ENCODE measurements at places on chromosomes 11 and 22. TPM values are rescaled to one million over a fixed set of nuclear protein-coding genes. Genes with fewer than 3 reads are reported as not detected.

GRCh38 chr11:56887940-56888339, 100.8 kb upstream of the OR5AK2 start:
- no peak overlapping the region for H3K27ac ChIP-seq
- peaks cover 24% of the 10 kb centered on the region for H3K4me1 ChIP-seq
- no peaks in the 10 kb centered on the region for H3K36me3 ChIP-seq
- no peaks in the 10 kb centered on the region for H3K27me3 ChIP-seq
- DNase-seq, result no peak
- H3K4me3 ChIP-seq, result no peak overlapping the region

DNA sequence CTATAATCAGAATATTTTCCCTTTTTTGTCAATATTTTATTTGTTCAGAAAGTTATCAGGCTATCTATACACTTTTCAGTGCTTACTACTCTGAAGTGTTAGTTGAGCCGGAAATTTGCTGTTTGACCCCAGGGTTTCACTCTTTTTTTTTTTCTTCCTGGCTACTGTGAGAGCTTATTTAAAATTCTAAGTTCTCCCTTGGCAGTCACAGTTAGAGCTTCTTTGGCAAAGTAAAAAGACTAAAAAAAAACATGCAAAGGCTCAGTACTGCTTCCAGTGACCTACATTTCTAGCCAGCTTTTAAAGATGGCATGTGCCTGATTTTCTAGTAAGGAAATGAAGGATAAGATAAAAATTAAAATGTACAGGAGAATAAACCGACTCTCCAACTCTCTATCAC, 48.4 kb downstream of the ELP4 start:
- H3K36me3 ChIP-seq, result no peaks in the 10 kb centered on the region
- H3K27ac ChIP-seq, result no peak overlapping the region
- peaks cover 7% of the 10 kb centered on the region for H3K4me1 ChIP-seq
- no peaks in the 10 kb centered on the region for H3K27me3 ChIP-seq
- H3K4me3 ChIP-seq, result no peak overlapping the region

DNA sequence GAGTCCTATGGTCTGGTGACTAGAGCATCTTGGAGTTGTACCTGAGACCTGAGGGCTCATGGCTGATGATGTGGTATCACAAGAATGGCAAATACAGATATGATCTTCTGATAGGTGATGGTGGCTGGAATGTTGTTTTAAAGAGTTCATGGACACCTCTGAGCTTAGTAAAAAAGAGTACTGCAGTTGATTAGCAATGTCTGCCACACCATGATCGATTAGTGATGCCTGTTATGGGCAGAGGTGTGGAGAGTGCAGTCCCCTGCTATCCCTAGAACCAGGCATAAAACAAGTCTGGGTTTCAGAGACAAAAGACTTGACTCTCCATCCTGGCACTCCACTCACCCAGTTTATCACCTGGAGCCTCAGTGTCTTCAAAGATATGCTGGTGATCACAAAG, 1.4 kb upstream of the BATF2 start:
- H3K36me3 ChIP-seq, result no peaks in the 10 kb centered on the region
- H3K4me3 ChIP-seq, result no peak overlapping the region
- H3K27ac ChIP-seq, result peak overlapping the region; percentile 76
- no peak for DNase-seq
- H3K4me1 ChIP-seq, result peaks cover 50% of the 10 kb centered on the region

DNA sequence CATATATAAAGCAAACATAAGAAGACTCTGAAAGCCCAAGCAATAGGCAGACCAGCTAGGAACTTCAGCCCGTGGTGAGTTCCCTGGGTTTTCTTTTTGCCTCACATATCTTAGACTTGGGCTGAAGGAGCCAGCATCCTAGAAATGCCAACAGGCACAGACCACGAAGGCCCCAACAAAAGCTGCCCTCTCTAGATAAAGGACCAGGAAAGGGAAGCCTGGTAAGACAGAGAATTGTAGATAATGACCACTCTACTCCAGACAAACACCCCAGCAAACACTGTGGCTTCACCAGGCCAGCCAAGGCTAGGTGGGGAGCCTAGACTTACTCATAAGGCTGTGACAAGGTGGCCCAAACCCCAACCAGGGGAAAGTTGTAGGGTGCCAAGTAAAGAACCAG, 11.2 kb downstream of the GAL start:
- no peaks in the 10 kb centered on the region for H3K27me3 ChIP-seq
- DNase-seq, result no peak
- no peaks in the 10 kb centered on the region for H3K4me1 ChIP-seq
- H3K27ac ChIP-seq, result no peak overlapping the region

DNA sequence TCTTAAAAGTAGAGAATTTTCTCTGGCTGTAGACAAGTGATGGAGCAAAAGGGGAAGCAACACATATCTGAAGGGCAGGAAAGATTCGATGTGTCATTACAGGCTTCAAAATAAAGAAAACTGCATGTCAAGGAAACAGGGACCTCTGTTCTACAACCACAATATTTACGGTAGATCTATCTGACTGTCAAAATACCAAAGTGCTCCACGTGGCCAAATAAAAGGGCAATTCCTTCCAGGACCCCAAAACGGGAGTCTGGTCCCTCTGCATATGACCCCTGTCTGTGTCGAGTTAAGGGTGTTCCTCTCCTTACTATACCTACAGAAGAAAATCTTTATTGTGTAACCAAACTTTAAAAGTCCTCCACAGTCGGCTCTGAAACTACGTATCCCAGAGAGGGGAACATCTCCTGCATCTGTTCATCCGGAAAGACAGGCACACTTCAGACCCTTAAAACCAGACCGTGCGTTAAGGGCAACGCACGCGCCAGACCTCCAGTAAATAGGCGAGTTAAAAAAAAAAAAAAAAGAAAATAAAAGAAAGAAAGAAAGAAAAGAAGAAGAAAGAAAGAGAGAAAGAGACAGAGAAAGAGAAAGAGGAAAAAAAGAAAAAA, 756 bp downstream of the CLNS1A start:
- H3K4me1 ChIP-seq, result peaks cover 22% of the 10 kb centered on the region
- no peaks in the 10 kb centered on the region for H3K36me3 ChIP-seq
- H3K27ac ChIP-seq, result no peak overlapping the region
- DNase-seq, result no peak
- H3K27me3 ChIP-seq, result no peaks in the 10 kb centered on the region

DNA sequence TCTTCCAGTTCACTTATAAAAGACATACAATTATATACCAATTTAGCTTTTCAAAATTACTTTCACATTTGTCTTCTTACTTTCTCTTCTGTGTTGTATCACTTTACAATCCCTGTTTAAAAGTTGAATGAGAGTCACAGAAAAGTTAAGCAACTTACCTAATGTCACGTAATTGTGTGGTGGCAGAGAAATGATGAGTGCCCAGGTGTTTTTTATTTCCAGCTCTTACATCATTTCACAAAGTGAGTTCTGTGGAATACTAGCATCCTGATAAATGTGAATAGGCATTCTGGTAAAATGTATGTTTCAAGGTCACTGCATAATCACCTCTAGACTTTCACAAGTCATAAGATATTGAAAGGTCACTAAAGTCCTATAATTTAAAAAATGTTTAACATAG, 133.0 kb upstream of the FIBIN start:
- H3K27ac ChIP-seq, result no peak overlapping the region
- H3K36me3 ChIP-seq, result no peaks in the 10 kb centered on the region
- DNase-seq, result no peak
- no peaks in the 10 kb centered on the region for H3K4me1 ChIP-seq
- no peak overlapping the region for H3K4me3 ChIP-seq
- no peaks in the 10 kb centered on the region for H3K27me3 ChIP-seq

- H3K4me3 ChIP-seq, result no peak overlapping the region
- H3K4me1 ChIP-seq, result no peaks in the 10 kb centered on the region
- H3K27me3 ChIP-seq, result no peaks in the 10 kb centered on the region
- H3K27ac ChIP-seq, result no peak overlapping the region
- no peaks in the 10 kb centered on the region for H3K36me3 ChIP-seq
Observed at GRCh38 chr22:33116841-33117547, 58.8 kb upstream of the SYN3 start.

DNA sequence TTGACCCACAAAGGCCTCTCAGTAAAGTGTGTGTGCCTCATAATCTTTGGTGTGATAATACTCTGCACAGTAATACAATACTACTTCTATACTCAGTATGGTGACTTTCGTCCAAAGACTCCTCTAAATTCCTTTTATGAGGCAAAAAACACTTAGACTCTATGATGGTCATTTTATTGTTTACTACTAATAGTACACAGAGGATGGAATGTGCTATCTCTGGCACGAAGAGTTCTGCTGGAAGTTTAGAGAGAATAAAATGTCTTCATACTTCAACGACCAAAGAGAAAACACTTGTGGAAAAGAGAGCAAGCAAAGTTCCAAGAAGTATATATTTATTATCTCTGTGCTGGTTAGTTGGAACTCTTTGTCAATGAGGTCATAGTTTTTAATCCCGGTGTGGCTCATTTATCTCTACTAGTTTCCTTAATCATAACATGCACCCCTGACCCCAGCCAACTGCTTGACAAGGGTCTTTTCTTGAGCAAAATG, 7.5 kb upstream of the CSTF3 start:
- H3K36me3 ChIP-seq, result no peaks in the 10 kb centered on the region
- no peak overlapping the region for H3K27ac ChIP-seq
- no peaks in the 10 kb centered on the region for H3K4me1 ChIP-seq
- H3K4me3 ChIP-seq, result no peak overlapping the region
- no peak for DNase-seq

DNA sequence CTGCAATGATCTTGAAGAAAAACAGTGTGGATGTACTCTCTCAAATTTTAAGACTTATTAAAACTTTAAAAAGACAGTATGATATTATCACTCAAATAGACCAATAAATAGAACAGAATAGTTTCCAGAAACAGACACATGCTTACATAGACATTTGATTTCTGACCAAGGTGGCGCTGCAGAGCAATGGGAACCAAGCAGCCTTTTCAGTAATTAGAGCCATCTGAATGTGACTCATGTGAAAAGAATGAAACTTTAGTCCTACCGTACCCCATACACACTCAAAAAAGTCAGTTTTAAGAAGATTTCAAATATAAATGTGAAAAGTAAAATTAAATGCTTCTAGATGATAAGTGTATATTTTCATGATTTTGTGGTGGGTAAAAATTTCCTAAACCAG, 74.2 kb upstream of the MS4A8 start:
- DNase-seq, result peak; percentile 60
- no peak overlapping the region for H3K27ac ChIP-seq
- H3K27me3 ChIP-seq, result no peaks in the 10 kb centered on the region

FAM181B gene
- total RNA-seq, result 5.9 TPM

Measured in body of pancreas (tissue), 4 donors.